KBM-7 (cell line): ENCODE measurements at places on chromosomes 11 and 22.

DNA sequence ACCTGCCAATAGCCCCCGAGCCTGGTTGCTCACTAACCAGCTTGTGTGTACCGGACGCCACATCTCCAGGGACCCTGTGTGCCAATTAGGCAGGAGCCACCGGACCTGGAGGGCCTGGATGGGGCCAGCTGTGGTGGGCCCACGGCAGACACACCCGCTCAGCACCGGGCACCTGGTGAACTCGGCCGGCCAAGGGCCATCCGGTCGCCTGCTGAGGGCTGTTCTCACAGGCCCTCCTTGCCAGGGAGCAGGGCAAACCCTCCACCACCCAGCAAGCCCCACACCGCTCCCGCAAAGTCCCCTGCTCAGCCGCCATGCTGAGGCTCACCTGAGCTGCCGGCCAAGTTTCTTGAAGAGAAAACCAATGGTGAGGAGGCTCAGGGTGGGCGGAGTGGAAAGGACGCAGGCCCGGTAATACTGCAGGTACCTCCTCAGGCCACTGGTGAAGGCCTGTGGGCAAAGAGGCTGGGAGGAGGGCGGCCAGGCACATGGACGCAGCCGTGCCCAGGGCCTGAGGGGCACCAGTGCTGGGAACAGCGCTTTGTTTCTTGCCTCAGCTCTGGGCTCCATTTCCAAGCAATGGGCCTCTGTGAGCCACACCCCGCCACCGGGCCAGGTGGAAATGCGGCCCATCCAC is 17.1 kb downstream of the TUBGCP6 start:
- no peak for DNase-seq

DNA sequence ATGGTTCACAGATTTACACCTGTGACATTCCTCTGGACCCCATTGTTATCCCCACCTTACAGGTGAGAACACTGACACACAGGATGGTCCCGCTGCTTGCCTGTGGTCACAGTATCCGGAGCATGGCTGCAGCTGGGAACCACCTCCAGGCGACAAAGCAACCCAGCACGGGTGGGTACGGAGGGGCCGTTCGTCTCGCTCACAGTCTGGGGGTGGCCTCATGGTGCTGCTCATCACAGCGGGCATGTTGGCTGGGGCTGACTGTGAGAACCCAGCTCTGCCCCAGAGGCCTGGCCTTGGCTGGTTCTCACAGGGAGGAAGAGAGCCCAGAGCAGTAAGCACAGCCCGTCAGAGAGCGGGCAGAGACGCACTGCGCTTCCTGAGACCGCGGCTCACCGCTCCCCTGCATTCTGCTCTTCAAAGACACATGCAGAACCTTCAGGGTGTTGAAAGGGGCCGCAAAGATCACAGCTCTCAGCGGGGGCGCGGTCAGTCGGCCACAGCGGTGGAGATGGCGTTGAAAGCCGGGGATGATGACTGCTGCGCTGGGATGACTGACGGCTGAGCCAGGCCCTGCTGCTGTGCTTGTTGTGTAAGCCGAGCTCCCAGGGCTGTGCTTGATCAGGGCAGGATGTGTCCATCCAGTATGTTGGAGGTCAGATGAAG is 423.0 kb downstream of the BRD1 start:
- DNase-seq, result no peak

DNA sequence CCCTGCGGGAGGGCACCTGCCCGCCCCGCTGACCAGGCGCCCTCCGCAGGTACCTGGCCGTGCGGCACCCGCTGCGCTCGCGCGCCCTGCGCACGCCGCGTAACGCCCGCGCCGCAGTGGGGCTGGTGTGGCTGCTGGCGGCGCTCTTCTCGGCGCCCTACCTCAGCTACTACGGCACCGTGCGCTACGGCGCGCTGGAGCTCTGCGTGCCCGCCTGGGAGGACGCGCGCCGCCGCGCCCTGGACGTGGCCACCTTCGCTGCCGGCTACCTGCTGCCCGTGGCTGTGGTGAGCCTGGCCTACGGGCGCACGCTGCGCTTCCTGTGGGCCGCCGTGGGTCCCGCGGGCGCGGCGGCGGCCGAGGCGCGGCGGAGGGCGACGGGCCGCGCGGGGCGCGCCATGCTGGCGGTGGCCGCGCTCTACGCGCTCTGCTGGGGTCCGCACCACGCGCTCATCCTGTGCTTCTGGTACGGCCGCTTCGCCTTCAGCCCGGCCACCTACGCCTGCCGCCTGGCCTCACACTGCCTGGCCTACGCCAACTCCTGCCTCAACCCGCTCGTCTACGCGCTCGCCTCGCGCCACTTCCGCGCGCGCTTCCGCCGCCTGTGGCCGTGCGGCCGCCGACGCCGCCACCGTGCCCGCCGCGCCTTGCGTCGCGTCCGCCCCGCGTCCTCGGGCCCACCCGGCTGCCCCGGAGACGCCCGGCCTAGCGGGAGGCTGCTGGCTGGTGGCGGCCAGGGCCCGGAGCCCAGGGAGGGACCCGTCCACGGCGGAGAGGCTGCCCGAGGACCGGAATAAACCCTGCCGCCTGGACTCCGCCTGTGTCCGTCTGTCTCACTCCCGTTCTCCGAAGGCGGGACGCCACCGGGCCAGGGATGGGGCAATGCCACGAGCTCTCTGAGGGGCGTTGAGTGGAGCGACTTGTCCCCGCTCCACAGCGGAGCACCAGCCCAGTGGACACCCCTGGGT is 1.8 kb downstream of the GALR3 start:
- no peak for DNase-seq

GRCh38 chr11:44883277-44883676 is 67.4 kb downstream of the TP53I11 start:
- DNase-seq, result no peak

DNA sequence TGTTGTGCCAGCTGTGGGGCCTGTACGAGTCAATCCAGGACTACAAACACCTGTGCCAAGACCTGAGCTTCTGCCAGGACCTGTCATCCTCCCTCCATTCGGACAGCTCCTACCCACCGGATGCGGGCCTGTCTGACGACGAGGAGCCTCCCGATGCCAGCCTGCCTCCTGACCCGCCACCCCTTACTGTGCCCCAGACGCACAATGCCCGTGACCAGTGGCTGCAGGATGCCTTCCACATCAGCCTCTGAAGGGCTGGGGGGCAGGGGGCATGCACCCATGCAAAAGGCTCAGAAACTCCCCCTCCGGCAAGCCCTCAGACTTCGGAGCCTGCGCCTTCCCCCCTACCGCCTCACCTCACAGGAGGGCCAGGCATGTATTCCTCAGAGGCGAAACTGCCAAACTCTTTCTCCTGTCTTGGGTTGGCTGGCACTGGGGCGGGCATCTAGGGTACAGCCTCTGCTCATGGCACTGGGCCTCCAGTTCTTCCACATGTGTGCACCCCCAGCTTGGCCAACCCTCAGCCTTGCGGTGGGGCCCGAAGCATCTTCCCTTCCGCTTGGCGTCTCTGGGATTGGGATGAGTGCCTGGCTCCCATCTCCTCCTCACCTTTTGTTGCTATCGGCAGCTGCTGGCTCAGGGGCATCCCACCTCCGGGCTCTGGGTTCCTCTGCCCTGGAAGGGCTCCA is 1.2 kb downstream of the FAM89B start:
- DNase-seq, result no peak

DNA sequence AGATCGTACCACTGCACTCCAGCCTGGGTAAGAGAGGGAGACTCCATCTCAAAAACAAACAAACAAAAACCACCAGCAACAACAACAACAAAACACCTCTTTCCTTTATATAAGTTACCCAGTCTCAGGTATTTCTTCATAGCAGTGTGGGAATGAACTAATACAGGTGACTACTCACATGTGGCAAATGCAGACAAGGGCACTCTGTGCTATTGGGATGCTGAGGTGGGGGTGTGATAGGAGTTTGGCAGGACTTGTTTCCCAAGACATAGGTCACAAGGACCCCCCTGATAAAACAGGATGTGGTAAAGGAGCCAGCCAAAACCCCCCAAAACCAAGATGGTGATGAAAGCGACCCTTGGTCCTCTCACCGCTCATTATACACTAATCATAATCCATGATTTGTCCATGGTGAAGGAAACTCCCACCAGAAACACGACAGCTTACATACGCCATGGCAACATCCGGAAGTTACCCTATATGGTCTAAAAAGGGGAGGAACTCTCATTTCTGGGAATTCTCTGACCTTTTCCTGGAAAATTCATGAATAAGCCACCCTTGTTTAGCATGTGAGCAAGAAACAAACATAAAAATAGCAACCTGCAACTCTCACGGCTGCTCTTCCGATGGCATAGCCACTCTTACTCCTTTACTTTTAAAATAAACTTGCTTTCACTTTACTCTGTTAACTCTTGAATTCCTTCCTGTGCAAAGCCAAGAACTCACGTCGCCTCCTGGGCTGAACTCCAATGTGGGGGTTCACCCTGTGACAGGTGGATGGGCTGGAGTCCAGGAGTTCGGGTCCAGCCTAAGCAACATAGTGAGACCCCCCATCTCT is 18.8 kb upstream of the INCENP start:
- DNase-seq, result peak; percentile 68

GRCh38 chr22:30863081-30863833 is 105.3 kb downstream of the MORC2 start:
- DNase-seq, result no peak

GRCh38 chr11:7967826-7968225 is 2.6 kb upstream of the NLRP10 start:
- no peak for DNase-seq

DNA sequence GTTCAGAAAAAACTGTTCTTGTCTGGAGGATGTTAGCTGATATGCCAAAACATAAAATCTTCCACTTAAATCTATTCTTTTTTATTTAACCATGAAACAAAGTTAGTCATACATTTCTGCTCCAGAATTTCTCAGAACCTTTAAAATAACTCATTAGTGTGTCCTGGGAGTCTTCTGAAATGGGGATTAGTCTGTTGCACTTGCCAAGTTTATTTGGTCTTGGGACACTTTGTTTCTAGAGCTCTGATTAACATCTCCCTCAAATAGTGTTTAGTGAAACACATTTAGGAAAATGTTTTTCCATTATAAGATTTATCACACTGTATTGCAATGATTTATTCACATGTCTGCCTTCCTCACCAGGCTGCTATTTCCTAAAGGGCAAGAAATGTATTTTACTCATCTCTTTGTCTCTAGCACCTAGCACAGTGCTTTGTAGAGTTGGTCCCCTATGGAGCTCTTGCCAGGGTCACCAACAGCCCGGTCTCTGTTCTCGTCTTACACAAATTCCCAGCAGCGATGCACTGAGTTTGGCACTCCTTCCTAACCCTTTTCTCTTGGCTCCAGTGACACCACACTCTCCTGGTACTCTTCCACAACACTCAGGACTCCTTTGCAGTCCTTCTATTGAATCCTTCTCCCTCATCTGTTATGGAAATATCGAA is 189.2 kb downstream of the CSNK2A3 start:
- DNase-seq, result no peak

DNA sequence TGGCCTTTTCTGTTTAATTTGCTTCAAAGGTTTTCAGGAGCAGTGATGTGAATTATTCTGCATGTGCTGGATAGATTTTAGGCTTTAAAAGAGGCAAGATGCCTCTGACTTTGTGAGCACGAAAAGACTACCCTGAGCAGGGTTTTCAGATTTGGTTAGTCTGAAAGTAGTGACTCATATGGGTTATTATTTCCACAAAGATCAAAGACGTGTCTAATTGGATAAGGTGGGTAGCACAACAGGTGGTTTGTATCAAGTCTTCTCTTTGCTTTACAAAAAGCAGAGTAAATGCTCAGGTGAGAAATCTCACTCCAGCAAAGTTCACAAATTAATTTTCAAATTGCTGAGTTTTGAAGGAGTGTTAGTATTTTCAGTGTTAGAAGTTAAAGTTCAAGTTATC is 37.6 kb upstream of the DBX1 start:
- no peak for DNase-seq

DNA sequence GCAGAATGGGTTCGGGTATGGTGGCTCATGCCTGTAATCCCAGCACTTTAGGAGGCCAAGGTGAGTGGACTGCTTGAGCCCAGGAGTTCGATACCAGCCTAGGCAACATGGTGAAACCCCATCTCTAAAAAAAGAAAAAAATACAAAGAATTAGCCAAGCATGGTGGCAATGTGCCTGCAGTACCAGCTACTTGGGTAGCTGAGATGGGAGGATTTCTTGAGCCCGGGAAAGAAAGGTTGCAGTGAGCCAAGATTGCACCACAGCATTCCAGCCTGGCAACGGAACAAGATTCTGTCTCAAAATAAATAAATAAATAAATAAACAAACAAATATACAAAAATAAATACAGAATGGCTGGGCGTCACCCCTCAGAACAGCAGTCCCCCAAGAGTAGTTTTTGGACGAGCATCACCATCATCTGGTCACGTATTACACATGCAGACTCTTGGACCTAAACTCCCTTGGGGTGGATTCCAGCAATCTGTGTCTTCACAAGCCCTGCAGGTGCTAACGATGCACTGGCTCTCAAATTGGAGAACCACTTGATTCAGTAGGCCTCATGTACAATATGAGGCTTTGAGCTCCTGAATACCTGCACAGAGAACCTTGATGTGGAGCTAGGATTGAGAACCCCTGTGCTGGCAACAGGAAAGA is 33.5 kb downstream of the CLMP start:
- no peak for DNase-seq

GRCh38 chr22:41171996-41172395 is 33.1 kb upstream of the L3MBTL2 start:
- DNase-seq, result no peak

DNA sequence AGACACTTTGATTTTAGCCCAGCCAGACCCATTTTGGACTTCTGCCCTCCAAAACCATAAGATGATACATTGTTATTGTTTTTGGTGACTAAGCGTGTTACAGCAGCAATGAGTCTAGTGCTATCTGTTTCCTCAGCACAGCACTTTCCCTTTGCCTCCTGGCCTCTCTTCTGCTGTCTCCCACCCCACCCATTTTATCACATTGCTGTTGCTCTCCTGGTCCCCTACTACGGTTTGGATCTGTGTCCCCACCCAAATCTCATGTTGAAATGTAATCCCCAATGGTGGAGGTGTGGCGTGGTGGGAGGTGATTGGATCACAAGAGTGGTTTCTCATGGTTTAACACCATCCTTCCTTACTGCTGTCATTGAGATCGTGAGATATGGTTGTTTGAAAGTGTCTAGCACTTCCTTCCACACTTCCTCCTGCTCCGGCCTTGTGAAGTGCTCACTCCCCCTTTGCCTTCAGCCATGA is 59.8 kb upstream of the CD82 start:
- peak; percentile 24 for DNase-seq

DNA sequence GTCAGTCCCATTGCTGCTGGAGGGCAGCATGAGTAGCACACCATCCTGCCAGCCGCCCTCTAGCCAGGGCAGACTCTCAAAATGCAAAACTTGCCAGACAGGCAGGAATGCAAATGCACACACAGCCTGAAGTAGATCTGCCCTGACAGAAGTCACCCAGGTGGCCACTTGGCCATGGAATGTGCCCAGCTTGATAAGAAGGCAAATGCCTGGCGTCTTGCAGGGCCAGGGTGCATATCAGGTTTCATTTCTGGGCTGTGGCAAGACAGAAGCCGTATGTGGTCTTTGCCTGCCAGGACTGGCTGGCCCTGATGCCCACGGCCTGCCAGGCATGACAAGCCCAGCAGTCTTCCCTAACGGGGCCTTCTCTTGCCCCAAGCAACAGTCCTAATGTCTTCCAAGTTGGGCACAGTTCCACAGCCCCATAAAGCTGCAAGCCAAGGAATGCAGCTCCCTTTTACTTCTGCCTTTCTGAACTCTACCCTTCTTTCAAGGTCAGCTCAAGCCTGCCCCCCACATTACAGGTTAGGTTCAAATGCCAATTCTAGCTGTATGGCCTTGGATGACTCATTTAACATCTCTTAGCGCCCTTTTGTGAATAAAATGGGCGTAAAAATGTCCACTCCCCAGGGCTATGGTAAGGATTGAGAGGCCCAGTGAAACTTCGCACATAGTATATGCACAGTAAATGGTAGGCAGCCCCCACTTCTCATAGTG is 29.7 kb downstream of the POU2AF3 start:
- DNase-seq, result no peak

GRCh38 chr11:34749666-34750659 is 129.1 kb downstream of the EHF start:
- DNase-seq, result no peak
